ENCODE measurements at places on chromosomes 3 and 15.
A peak's percentile ranks its signal among the peaks of the same experiment; 100 is the strongest.

DNA sequence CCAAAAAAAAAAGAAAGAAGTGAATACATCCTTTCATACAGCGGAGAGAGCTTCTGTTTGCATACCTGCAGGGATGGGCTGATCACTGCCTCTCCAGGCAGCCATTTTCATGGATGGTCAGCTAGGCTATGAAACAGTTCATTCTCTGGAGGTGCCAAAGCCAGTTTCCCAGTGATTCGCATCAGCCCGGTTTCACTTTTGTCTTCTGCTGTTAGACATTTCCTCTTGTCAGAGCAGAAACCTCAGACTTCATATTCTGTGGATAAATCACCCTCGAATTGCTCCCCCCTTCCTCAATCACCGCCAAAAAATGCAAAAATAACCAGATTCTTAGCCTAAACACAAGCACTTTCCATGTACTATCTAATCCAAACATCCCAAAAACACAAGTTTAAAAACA lies 225.6 kb downstream of the ADAMTS9 start:
- peak; percentile 78 for DNase-seq

DNA sequence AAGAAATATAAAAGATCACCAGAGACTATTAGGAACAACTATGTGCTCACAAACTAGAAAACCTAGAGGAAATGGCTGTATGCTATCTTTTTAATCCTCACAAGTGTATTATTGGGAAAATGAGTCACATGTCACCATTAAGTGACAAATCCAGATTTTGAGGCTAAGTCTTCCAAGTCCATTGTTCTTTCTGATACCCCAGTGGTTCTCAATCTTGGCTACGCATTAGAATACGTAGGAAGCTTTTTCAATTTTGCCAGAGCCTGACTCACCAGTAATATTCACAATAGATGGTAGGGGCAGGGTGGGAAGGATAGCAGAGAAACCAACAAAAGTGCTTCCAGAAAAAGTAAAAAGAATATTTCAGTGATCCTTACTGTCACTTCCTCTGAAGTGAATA lies 117.0 kb downstream of the FILIP1L start:
- DNase-seq = no peak

DNA sequence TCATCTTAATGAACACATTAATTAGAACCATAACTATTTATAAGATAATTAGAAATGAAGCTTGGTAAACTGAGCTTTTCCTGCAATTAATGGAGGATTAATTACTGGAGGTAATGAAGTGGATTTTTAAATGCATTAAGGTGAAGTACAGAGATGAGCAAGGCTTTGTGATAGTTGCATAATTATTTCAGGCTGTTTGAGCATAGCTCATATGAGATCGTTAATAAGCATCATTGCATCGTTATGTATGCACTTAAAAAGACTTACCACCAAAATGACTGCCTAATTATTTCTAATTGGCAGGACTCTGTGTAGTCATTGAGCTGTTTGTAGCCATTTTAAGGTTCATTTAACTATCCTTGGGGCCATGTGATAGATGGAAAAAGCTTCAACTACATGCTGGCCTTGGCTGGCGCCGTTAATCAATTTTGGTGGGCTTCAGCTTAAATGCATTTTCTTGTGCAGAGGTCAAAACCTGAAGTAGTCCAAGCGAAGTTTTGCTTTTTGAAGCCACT lies 55.3 kb downstream of the RSRC1 start:
- DNase-seq = no peak

DNA sequence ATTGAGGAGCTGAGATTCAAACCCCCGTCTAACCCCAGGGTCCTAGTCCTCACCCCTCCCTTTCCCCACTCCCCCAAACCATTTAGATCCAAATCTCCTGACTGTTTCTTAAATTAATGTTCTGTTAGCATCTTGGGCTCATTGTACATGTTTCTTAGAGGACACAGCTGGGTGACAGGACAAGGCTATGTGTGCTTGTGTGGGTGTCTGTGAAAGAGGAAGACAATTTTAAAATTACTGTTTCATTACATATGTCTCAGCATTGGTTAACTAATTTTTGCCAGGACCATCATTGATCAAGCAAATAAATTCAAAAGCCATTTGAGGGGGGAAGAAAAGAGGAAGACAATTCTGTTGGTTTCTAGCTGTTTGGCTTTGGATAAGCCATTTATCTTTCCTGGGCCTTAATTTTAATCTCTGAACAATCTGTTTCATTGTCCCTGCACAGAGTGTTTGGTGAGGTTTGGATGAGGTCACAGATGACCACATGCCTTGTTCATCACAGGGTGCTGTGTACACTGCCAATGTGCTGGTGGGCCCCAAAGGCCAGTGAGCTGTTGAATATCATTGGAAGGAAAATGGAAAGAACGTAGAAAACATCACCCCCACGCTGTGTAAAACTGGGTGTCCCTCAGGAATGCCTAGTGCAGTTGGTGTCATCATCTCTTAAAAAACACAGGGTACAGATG lies 51.9 kb downstream of the RPLP1 start:
- no peak for DNase-seq

- no peak for DNase-seq
These were observed 28.7 kb downstream of the ATP13A3 start for GRCh38 chr3:194458131-194458530.

- DNase-seq = no peak
These were observed 35.0 kb upstream of the CAPN3 start for GRCh38 chr15:42324308-42324707.

GRCh38 chr3:59749291-59749690 lies 699.5 kb upstream of the CFAP20DC start:
- DNase-seq = no peak

- DNase-seq = no peak
These were observed 138.3 kb downstream of the SQOR start for GRCh38 chr15:45773149-45773548.

DNA sequence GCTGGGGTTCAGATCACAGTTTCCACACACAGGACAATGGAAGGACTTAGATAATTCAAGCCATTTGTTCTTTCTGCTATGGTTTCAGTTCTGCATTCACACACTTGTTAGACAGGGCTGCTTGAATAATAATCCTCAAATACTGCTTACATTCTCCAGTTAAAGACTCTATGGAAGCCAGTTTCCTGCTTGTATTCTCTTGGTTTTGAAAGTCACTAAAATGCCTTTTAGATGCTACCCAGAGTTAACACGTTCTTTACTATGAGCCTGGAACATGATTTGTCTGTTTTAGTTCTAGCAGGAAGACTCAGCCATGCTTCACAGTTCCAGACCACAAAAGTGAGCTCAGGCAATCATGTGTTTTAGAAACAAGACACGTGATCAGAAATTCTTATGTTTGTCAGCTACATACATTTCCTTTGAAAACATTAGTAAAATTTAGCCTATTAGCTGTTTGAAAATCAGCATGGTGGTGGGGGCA lies 152.4 kb downstream of the LEKR1 start:
- DNase-seq = peak; percentile 25

DNA sequence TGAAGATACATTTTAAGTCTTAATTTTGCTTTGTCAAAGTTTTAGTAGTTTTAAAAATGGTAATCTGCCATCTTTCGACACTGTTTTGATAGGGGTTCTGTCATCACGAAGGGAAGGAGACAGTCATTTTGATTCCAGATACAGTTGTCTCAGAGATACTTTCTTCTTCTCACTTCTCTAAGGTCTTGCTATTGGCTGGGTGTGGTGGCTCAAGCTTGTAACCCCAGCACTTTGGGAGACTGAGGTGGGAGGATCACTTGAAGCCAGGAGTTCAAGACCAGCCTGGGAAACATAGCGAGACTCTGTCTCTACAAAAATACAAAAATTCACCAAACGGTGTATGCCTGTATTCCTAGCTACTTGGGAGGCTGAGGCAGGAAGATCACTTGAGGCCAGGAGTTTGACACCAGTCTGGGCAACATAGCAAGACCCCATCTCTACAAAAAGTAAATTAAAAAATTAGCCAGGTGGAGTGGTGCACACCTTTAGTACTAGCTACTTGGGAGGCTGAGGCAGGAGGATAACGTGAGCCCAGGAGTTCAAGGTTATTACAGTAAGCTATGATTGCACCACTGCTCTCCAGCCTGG lies 3.3 kb downstream of the RAB8B start:
- no peak for DNase-seq

GRCh38 chr3:99829844-99830243 lies 12.2 kb downstream of the CMSS1 start:
- no peak for DNase-seq

DNA sequence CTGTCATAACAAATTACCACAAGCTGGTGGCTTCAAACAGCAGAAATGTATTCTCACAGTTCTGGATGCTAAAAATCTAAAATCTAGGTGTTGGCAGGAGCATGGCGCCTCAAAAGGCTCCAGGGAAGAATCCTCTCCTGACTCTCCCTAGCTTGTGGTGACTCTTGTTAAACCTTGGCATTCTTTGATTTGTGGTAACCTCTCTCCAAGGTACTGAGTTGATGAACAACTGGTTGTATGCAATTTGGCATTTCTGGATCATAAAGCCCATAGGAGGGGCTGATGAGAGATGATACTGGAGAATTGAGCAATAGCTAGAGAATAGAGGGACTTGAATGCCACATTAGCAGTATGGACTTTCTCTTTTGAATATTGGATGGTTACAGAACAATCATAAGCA lies 821.8 kb downstream of the TBL1XR1 start:
- no peak for DNase-seq

DNA sequence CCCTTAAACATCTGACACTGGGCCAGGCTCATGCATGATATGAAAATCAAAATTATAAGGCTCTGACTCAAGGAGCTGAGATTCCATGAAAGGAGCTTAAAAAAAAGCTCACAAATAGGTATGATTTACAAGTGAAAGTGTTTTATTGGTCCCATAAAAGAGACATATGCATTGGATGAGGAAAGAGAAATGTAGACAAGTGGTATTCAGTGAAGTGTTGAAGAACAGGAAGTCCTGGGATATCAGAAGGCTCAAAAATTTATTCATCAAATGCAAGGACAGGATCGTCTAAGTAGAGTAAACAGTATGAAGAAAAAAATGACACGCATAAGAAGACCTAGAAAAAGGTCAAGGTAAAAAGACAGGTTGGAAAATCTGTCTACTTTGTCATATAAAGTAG lies 188.9 kb downstream of the CBLB start:
- DNase-seq = no peak

DNA sequence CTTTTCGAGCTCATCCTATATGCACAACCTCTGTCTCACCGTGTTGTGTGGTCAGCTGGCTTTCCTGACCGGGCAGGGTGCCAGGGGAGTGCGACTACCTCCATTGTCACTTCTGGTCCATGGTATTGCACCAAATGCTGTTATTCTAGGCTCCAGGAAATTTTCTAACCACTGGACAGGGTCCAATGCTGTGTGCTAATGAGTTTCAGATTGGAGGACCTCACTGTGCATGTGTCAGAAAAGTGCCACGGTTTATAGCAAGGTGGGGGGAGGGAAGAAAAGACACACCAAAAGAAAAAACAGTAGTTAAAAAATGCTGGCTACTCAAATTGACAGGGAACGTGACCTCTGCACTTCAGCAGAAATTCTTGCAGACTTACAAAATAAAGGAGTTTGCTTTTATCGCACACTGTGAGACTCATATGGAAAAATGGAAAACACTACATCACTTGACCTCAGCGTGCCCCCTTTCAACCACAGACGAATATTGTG lies 480.1 kb downstream of the FOXP1 start:
- DNase-seq = peak; percentile 80

DNA sequence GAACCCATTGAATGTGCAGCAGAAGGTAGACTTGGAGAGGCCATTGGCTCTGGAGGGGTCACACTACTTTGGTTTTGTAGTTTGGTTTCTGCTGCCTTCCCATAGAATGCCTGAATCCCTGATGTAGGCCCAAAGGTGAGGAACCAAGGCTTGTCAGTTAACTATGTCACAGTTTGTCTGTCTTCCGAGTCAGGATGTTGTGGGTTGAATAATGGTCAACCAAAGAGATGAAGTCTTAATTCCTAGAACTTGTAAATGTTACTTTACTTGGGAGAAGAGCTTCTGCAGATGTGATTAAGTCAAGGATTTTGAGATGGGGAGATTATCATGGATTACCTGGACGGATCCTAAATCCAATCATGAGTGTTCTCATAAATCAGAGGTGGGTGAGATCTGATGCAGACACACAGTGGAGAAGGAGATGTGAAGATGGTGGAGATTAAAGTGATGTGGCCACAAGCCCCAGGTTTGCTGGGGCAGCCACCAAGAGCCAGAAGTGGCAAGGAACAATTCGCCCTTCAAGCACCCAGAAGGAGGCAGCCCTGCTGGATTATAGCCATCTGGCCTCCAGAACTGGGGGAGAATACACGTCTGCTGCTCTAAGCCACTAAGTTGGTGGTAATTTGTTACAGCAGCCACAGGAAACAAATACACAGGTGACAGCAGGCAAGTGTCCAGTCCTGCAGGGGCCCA lies 2.3 kb upstream of the CCR8 start:
- DNase-seq = no peak

GRCh38 chr15:41258750-41259471 lies 27.8 kb downstream of the CHP1 start:
- peak; percentile 69 for DNase-seq

GRCh38 chr15:90744759-90745402 lies 27.7 kb downstream of the BLM start:
- no peak for DNase-seq

DNA sequence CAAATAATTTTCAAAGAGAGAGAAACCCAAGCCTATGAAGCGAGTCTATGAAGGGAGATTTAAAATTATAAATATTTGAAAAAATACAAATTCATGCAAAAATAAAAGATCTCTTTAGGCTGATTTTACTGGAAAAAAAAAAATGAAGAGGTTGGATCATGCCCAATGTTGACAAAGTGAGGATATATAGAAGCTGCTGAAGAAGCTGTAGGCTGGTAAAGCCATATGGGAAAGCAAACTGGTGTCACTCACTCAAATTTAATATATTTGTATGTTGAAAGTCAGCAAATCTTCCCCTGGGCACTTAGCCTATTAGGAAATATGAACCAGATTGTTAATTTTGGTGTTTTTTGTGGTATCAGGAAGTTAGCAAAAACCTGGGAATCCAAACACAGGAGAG lies 61.8 kb upstream of the BCHE start:
- DNase-seq = no peak

DNA sequence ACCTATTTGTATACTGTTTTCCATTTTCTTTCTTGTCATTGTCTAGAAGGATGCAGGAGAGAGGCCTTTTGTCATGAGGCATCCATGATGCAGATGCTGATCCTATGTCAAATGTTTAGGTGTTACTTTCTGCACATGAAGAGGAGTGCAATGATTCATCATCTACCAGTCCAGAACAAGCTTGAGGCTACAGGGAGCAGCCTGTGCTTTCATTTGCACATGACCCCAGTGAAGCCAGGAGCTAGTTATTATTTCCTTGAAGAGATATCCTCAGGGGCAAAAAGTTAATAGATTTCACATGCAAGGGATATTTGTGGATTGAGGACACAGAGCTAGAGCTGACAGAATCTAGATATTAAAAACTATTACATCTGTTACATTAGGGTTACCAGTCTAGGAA lies 204.4 kb upstream of the TGFBR2 start:
- peak; percentile 49 for DNase-seq

- no peak for DNase-seq
These were observed 2.7 kb downstream of the PRKCD start for GRCh38 chr3:53163444-53164387.

- no peak for DNase-seq
These were observed 887.4 kb upstream of the ROBO1 start for GRCh38 chr3:80655216-80655615.

Measured in kidney tubule cell (primary cell).